ENCODE measurements at places on chromosomes 2 and 18.

DNA sequence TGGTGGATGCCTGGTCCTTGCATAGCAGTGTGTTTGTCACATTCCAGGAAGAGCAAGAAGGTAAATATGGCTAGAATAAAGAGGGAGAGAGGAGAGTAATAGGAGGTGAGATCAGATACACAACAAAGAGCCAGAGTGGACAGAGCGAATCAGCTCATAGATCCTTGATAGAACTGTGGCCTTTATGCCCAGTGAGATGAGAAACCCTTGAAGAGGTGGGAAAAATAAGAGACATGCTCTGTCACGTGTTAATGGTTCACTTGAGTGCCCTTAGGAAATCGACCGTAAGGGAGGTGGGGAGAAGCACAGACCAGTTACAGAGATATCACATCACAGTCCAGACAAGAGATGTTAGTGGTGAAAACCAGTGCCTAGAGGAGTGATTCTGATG, 84.7 kb upstream of the RAB27B start:
- no peak for DNase-seq

GRCh38 chr2:178114462-178114861, 2.2 kb downstream of the RBM45 start:
- no peak for DNase-seq

DNA sequence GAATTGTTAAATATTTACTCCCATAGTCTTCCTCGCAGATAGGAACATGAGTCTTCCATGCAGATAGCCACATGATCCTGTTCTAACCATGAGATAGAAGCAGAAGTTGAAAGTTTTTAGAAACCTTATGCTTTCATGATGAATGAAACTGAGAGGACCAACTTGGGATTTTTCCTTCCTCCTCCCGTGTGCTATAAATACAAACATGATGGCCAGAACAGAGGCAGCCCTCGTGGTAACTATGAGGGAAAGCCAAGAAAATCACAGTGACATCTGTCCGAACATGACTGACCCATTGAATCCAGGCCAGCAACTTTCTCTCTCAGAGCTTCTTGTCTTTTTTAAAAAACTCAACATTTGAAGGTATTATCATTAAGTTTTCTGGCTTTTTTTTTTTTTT, 78.5 kb downstream of the ACAA2 start:
- DNase-seq: no peak

DNA sequence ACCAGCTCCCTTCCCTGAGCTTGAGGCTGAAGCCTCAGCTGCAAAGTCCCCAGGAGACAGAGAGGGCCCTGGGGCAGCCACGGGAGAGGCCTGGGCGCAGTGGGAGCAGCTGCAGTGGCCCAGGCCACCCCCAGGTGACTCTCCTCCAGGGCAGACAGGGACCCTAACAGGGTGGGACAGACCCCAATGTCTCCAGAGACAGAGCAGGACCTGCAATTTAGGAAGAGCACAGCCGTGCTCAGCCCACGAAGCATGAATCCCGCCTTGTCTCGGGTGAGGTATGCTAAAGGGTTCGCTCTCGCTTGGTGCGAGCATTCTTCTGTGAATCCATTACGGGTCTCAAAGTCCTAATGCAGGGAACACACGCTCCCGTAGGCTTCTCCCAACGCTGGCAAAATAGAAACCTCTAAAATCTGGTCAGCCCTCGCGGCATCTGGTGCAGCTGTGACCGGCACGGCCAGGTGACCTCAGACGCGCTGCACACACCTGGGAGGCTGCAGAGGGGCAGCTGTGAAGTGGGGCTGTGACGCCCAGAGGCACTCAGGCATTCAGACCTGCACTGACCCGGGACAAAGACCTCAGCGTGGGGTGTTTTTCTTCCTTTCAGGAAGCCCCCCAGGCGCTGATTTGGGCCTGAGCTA, 12.6 kb downstream of the MBP start:
- no peak for DNase-seq

DNA sequence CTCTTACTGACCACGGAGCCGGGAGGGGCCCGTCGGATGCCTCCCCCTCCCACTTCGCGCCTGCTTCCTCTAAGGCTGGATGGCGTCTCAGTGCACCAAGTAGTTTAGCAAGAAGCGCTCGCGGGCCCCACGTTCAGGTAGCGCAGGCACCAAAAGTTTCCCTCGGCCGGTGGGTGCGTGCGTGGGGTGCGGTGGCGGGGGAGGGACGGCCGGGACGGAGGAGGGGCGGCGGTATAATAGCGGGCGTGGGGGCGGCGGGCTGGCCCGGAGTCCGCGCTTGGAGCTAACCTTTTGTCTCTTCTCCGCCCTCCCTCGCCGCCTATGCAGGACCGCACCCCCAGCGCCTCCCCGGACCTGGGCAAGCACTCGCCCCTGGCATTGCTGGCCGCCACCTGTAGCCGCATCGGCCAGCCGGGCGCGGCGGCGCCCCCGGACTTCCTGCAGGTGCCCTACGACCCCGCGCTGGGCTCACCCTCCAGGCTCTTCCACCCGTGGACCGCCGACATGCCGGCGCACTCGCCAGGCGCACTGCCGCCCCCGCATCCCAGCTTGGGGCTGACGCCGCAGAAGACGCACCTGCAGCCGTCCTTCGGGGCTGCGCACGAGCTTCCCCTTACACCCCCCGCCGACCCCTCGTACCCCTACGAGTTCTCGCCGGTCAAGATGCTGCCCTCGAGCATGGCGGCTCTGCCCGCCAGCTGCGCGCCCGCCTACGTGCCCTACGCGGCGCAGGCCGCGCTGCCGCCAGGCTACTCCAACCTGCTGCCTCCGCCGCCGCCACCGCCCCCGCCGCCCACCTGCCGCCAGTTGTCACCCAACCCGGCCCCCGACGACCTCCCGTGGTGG, 1.0 kb downstream of the SP5 start:
- no peak for DNase-seq

GRCh38 chr2:120382541-120383144, 36.7 kb downstream of the INHBB start:
- DNase-seq: no peak

DNA sequence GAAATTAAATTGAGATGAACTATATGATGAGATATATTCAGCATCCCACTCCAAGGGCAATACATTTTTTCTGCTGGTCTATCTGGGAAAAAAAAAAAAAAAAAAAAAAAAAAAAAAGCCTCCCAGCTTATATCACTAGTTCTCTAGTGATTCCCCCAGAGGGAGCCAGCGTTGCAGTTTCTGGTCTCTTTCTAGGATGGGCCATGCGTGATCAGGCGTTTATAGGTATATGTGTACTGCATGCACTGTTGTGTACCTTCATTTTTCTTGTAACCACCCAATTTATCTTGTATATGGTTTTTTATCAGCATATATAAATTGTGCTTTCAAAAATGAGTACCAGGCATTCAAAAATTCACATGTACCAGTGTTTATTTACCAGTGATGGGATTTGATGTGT, 35.1 kb downstream of the DCDC2C start:
- no peak for DNase-seq

DNA sequence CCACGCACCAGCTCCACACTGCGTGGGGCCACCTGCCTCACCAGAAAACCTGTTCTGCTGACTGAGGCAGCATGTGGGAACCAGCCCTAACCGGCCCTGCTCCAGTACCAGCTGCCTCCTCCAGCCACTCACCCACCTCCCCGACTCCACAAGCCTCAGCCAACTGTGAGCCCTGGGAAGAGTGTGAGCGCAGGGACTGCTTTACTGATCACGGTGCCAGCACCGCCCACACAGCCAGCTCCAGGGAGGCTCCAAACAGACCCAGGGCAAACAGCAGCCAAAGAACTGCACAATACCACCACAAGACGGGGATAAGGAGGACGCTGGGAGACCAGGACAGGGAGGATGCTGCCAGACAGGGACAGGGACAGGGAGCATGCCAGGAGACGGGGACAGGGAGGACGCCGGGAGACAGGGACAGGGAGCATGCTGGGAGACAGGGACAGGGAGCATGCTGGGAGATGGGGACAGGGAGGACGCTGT, 28.4 kb downstream of the EIPR1 start:
- no peak for DNase-seq

DNA sequence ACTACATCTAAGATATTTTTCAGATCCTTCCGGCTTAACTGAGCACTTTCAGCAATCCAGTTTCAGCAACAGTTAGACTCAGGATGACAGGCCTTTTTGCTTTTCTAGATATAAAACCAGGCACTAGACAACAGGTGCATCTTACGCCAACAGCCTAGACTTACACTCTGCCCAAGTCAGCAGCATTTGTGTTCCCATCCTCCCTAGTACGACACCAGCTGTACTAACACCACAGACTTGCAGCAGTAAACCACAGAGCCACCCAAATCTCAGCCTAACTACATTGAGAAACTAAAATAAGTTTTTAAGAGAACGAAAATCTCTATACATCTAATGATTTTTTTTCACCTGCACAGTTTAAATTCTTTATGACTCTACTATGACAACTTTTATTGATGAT, 89.9 kb upstream of the DNMT3A start:
- DNase-seq: no peak

GRCh38 chr2:289362-290089, 1.6 kb upstream of the ALKAL2 start:
- DNase-seq: no peak

GRCh38 chr2:233436691-233437438, 82.6 kb downstream of the DGKD start:
- DNase-seq: no peak

DNA sequence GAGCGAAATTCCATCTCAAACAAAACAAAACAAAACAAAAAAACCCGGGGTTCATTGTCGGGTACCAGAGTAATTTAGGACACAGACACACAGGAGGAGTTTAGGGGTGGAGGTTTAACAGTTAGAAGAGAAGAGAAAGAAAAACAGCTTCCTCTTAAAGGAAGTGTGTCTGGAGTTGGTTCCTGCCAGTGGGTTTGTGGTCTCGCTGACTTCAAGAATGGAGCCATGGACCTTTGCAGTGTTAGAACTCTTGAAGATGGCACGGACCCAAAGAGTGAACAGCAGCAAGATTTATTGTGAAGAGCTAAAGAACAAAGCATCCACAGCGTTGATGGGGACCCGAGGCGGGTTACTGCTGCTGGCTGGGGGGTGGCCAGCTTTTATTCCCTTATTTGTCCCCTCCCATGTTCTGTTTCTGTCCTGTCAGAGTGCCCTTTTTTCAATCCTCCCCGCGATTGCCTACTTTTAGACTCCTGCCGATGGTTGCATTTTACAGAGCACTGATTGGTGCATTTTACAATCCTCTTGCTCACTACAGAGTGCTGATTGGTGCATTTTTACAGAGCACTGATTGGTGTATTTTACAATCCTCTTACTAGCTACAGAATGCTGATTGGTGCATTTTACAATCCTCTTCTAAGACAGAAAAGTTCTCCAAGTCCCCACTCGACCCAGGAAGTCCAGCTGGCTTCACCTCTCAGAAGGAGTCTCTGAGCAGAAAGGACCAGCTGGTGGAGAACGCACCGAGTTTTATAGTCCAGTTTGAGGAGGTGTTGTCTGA, 28.7 kb upstream of the ATP8B1 start:
- no peak for DNase-seq

DNA sequence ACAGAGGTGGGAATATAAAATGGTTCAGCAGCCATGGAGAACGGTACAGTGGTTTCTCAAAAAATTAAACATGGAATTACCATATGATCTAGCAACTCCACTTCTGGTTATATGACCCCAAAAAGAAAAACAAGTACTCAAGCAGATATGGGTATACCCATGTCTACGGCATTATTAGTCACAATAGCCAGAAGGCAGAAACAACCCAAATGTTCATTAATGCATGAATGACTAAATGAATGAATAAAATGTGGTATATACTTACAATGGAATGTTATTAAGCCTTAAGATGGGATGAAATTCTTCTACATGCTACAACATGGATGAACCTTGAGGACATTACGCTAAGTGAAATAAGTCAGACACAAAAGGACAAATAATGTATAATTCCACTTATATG, 266.8 kb upstream of the FBXO11 start:
- DNase-seq: no peak

DNA sequence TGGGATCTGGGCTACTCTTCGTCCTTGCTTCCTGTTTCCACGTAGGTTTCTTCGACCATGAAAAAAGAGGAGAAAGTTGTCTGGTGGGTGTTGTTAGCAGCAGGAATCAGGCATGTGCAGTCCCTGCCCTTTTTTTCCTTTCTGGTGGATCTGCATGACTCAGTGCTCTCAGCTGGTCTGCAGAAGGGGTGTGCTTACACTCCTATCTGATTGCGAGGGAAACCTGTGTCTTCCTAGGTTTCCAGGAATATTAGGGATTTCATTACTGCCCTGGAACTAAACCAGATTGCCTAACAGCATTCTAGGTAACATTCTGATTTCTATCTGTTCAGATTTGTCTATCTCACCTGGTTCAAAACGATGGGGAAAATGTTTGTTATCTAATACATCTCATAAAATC, 174.3 kb downstream of the CCDC102B start:
- DNase-seq: no peak

GRCh38 chr2:200614249-200614648, 28.4 kb downstream of the AOX1 start:
- DNase-seq: no peak

DNA sequence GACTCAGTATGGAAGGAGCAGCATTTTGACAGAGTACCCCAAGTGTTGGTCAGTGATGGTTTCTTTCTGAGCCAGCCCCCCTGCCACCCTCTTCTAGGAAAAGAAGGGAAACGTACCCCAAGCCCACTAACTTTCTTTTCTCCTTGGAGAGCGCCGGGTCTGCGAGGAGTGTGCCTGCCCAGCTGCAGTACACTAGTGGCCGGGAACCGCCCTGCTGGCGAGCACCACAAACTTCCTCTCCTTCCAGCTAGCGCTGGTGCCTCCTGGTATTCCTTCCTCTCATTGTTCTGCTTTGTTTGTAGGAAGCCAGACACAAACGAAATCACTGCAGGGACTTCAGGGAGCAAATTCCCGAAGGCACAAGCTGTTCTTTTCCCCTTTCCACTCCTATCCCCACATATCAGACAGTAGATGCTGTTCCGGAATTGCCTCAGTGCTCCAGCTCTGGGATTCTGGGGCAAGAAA, 1.8 kb downstream of the CCDC85A start:
- DNase-seq: no peak

- no peak for DNase-seq
Observed at GRCh38 chr18:25164848-25165811, 186.8 kb downstream of the ZNF521 start.

DNA sequence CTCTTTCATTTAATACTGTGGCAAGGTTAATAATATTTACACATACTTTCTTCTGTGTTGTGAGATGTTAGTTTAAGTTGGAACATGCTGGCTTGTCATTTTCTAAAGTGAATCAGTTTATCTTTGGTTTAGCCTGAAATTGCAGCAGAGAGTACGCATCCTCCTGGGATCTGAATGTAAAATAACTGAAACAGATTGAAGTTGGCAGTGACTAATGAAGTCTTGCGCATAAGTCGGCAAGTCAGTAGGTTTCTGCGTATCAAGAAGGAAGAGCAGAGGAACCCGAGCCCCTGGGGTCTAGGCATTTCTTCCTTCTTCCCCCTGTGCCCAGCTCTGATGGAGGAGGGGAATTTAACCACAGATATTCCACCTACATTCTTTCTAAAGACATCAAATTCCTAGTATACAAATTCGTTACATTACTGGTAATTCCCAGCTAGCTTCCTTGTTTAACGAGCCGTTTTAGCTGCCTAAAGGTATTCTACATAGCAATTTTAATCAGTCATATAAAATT, 392.1 kb upstream of the RAB12 start:
- DNase-seq: no peak

Data from activated CD8-positive, alpha-beta memory T cell treated with anti-CD3 and anti-CD28 coated beads for 1 hour (primary cell).